ENCODE measurements at places on chromosomes 5 and 9.

DNA sequence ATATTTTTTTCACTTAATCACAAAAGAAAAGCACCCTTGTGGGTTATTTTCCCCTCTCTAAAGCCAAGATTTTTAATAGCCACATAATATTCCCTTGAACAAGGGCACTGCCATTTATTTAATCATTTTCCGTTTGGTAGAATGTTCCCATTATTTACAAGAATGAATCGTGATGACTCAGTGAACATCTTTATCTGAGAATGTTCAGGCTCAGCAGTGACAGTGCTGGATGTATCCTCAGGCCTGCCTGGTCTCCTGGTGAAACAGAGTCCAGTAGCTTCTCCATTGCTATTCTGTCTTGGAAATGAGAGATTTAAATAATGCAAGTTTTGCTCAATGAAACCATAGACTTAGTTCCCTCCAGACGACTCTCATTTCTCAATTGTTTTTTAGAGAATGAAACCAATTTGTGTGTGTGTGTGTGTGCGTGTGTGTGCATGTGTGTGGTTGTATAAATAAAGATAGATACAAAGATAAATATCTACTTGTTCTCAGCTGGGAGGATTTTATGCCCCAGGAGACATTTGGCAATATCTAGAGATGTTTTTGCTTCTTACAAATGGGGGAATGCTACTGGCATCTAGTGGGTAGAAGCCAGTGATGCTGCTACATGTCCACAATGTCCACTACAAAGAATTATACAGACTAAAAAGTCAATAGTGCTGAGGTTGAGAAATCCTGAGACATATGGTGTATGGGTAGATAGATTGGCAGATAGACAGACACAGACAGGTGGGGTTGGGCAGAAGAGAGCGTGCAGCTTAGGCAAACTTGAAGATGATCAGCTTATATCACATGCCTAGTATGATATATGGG, 55.0 kb downstream of the PAPPA start:
- peak; percentile 16 for DNase-seq

- DNase-seq: no peak
These were observed 79.7 kb upstream of the SMIM23 start for GRCh38 chr5:171705830-171706468.

DNA sequence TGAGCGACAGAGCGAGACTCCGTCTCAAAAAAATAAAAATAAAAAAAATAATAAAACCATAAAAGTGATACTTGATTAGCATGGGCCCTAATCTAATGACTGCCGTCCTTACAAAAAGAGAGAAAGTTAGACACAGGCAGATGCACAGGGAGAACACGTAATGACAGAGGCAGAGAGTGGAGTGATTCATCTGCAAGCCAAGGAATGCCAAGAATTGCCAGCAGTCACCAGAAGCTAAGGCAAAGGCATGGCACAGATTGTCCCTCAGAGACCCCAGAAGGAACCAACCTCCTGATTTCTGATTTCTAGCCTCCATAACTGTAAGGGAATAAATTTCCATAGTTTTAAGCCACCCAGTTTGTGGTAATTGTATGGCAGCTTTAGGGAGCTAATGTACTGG, 79.6 kb upstream of the FREM1 start:
- no peak for DNase-seq

- no peak for DNase-seq
These were observed 188.4 kb downstream of the SLC12A2 start for GRCh38 chr5:128271859-128272464.

DNA sequence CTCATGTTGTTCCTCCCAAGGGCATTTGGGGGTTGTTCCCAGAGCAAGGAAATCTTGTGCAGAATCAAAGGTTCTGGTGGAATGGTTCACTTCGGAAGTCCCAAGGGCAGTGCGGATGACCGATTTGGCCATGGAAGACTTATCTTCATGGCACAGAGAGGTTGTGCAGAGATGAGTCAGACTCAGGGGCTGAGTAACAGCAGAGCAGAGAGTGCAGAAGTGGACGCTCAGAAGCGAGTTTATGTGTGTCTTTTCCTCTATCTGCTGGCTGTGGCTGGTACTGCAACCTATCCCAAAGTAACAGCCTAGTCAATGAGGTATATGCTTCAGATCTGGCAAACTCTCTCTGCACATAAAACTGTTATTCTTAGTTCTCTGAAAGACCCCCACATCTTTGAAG, 118.1 kb downstream of the DPYSL3 start:
- peak; percentile 36 for DNase-seq

DNA sequence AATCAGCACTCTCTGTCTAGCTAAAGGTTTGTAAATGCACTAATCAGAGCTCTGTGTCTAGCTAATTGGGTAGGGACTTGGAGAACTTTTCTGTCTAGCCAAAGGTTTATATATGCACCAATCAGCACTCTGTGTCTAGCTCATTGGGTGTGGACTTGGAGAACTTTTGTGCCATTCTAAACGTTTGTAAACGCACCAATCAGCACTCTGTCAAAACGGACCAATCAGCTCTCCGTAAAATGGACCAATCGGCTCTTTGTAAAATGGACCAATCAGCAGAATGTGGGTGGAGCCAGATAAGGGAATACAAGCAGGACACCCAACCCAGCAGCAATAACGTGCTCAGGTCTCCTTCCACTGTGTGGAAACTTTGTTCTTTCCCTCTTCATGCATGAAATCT, 298.6 kb upstream of the PTPRD start:
- no peak for DNase-seq
